ENCODE measurements at places on chromosomes 3 and 15.

DNA sequence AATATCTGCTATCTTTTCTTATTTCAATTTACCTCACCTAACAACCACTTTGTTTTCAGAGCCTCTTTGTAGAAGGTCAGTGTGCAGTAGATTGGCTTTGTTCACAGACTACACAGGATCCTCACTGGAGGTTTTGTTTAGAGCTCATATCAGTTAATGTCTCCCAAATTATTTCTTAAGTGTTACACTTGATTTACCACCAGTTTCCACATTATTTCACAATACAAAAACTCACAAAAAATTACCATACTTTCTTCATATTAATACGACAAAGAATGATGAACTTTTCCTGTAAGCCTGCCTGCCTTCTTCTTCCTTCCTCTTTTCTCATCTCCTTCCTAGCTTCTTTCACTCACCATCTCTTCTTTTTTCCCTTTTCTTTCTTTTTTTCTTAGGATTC, 133.3 kb downstream of the ALCAM start:
- no peak for DNase-seq

DNA sequence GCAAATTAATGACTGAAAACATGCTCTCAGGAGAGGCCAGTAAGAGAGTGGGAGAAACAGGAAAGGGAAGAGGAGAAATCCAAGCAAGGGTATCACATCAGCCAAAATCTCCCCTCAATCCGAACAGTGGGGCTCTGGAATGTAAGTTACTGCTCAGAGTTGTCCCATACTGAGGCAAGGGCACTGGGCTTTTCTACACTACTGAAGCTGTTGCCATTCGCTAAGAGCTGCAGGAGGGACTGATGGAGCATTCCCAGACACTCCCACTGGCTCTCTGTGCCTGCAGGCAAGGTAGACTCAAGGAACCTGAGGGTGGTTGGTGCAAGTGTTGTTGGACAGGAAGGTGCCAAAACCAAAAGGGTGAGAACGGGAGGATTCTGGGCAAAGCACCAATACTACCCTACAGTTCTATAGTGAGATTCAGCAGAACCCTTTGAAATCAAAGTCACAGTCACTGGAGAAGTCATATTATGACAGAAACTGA, 46.1 kb downstream of the NEK10 start:
- DNase-seq = no peak

- DNase-seq = no peak
Measured at GRCh38 chr3:125266971-125267370, 54.4 kb upstream of the SLC12A8 start.

DNA sequence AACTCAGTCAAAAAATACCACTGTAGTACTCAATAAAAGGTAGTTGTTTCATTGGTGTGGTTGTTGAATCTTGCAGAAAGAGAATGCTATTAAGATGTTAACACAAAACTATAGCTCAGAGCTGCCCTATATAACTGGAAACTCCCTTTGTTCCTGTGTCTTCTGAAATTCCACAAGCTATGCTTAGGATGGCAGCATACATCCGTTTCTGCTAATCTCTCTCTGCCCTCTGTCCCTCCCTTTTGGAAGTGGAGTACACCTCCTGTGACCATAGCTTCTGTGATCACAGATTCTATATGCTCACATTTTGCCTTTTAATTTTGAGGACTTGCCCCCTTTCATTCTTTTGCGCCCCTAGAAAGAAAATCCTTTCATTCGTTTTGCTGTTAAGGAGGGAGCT, 33.7 kb downstream of the ARPP21 start:
- DNase-seq = no peak

GRCh38 chr15:25730918-25731317, 132.2 kb downstream of the ATP10A start:
- no peak for DNase-seq

DNA sequence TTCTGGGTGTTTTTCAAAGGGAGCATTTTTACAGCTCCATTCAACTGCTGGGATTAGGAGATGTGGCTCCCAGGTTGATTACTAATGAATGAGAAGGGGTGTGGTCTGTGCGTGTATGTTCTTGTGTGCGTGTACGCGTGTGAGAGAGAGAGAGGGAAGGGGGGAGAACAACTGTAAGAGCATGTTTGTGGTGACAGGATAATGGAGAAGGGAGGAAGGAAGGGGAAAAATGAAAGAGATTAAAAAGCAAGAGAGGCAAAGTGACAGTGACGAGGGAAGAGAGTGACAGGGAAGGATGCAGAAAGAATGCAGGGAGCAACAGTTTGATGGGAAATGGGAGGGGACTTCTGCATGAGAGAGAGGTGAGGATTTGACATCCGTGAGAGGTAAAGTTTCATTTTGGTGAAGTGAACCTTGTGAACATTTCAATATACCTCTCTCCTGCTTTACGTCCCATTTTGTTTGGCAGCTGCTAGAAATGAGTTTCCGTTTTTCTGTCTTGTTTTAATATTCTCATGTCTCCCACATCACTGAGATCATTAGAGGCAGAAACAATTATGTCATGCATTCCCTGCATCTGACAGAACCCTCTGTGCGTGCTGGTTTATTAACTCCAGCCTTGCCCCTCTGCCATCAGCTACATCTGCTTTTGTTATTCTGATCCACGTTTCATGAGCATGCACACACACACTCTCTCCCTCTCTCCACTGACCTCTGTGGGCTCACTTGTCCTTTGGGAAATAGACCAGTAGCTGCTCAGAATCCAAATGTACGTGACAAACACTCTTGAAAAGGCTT, 161.6 kb downstream of the GAP43 start:
- DNase-seq = no peak

DNA sequence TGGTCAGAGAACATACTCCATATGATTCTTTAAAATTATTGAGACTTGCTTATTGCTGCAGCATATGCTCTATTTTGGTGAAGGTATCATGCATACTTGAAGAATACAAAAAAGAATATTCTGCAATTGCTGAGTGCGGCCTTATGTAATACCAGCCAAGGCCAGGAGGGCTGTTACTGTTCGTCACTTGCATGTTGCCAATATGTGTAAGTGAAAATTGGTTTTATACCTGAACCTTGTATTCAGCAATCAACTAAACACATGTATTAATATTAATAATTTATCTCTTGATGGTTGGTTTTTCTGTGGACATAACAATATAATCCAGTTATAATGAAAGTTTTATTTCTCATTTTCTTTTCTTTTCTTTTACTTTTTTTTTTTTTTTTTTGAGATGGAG, 13.9 kb upstream of the GABRA5 start:
- DNase-seq = no peak

GRCh38 chr3:51982352-51982837, 940 bp upstream of the ACY1 start:
- DNase-seq = no peak
